ENCODE measurements at places on chromosomes 3 and 15.
A peak's percentile ranks its signal among the peaks of the same experiment; 100 is the strongest.

DNA sequence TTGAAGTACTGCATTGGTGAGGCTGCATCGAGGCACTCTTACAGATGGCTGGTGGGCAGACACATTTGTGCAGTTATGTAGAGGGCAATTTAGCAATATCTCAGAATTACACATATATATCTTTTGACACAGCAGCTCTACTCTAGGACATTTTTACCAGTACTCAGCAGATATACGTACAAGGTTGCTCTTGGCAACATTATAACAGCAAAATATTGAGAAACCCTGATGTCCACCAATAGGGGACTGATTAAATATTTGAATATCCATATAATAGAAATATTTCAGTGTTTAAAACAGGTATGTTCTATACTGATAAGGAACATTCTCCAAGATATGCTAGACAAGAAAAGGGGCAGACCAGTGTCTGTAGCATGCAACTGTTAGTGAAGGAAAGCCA lies 7.9 kb upstream of the FBXO22 start:
- no peak for DNase-seq

DNA sequence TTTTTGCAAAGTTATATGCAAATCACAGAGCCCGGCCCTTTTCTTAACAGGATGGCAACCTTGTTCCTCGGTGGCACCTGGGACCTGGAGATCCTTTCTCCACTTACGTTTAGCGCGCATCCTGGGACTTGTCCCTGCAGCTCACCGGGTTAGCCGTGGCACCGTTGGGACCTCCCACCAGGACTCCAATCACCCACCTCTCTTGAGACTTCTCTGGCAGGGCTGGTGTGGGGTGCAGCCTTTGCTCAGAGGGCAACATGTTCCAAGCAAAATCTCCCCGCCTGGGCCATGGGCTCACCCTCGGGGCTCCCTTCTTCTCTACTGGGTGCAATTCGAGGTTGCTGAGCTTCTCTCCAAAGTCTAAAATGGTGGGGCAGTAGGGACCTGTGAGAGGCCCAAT lies 211.9 kb upstream of the UMPS start:
- no peak for DNase-seq

DNA sequence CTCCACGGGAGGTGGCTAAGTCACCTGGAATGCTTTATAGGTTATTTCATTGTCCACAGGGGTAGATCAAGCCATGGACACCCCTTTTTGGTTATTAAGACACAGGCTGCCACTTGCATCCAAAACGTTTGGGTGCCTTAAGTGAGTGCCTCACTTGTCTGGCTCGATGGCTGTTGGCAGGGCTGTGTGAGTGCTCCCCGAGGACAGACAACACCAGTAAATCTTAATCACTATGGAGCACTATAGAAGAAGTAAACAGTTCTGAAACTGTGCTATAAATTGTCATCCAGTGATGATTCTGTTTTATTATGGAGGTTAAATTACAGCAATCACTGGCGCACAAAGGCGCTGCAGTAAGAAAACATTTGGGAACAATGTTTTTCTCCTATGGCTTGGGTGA lies 215.5 kb downstream of the CACNA2D3 start:
- DNase-seq = no peak

DNA sequence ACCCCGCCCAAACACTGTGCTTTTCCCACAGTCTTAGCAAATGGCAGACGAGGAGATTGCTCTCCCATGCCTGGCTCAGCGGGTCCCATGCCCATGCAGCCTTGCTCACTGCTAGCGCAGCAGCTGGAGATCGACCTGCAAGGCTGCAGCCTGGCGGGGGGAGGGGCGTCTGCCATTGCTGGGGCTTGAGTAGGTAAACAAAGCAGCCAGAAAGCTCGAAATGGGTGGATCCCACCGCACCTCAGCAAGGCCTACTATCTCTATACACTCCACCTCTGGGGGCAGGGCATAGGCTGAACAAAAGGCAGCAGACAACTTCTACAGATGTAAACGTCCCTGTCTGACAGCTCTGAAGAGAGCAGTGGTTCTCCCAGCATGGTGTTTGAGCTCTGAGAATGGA lies 27.2 kb upstream of the WDR5B start:
- DNase-seq = no peak

GRCh38 chr3:38585791-38586420 lies 63.6 kb downstream of the SCN5A start:
- DNase-seq = no peak

DNA sequence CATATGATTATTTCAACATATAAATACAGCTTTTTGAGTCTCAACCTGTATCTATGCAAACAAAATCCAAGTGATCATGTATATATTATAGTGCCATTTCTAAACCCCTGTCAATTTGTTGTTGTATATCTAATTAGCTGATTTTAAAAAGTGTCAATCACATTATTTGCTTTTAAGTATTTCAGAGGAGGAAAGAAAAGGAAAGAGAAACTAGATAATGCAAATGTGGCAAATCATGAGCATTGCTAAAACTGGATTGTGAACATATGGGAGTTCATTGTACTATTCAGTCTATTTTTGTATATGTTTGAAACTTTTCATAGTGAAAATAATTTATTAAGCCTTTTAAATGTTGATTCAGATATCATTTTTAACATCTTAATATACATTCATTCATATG lies 190.7 kb downstream of the ZIC4 start:
- DNase-seq = no peak

GRCh38 chr3:17023006-17023664 lies 138.4 kb downstream of the PLCL2 start:
- DNase-seq = peak; percentile 56

DNA sequence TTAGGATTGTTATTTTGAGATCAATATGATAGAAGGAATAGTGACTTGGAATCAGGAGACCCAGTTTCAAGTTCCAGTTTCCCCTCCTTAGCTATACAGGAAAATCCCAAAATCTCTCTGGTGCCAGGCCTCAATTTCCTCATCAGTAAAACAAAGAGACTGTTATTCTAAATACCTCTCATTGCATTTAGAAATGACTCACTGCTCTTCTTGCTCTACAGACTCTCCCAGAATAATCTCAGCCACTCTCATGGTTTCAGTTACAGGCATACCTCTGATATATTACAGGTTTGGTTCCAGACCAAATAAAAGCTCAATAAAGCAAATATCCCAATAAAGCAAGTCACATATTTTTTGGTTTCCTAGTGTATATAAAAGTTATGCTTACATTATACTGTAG lies 28.3 kb downstream of the IMPG2 start:
- no peak for DNase-seq

- no peak for DNase-seq
Observed at GRCh38 chr3:64399205-64399800, 174.0 kb upstream of the PRICKLE2 start.

DNA sequence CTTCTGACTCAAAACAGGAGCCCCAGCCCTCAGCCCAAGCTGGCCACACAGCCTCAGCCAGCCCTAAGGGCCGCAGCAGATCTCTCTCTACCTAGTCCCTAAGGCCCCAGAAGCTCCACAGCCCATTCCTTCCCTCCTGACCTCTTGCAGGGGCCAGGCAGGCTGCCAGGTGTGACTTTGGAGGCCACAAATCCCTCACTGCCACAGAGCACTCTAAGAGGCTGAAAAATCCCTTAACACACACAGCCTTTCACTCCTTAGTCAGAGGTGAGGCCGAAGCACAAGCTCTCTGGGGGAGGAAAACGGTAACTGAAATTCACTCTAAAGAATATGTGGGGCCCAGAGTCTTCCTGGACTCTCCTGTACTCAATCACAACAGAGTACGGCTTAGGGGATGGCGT lies 23.3 kb downstream of the LRRC2 start:
- no peak for DNase-seq

- DNase-seq = no peak
Observed at GRCh38 chr3:180983136-180983535, 6.4 kb downstream of the DNAJC19 start.

- no peak for DNase-seq
Observed at GRCh38 chr3:140467104-140467577, 210.7 kb upstream of the TRIM42 start.

GRCh38 chr3:150247441-150247840 lies 160.7 kb upstream of the TSC22D2 start:
- DNase-seq = no peak

DNA sequence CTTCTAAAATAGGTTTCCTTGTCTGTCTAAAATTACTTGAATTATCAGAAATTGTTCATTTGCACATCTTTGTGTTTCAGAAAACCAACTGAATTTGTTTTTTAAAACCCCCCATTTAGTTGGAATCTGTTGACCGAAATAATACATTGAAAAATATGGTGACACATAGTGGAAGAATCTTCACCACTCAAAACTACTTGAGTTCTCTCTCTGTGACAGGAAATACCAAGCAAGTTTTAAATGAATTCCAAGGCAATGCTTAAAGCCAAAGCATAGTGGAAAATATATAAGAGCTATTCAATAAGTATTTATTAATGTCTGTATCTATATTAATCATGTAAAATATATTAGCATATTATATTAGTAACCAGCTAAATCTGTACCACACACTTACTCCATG lies 224.9 kb upstream of the COL8A1 start:
- no peak for DNase-seq
